Naive B cell (primary cell): ENCODE measurements at places on chromosomes 4 and X.

DNA sequence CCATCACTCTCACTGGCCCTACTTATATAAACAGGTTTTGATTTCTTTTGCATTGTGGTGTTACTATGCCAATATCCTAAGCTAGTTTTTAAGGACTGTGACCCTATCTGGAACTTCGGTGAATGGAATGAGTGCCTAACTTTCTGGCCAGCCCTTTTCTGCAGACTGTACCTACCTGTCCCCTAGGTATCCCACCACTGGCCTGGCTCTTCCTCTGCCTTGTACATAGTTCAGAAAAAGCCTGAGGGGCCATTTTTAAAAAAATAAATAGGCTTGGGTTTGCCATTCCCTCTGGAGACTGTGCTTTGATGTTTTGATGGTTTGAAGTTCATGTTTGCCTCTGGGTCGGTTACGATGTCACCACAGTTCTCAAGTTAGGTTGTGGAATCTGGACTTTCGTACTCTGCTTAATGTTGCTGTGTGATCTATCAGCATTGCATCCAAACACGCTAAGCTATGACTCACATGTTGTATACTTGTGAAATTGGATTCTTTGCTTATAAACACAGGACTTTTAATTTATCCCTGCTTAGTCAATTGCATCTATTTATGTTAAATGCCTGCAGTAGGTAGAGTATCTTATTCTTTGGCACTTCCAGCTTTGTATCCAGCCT lies 182.0 kb downstream of the ANKRD50 start:
- no peak overlapping the region for H3K27ac ChIP-seq
- no peaks in the 10 kb centered on the region for H3K36me3 ChIP-seq
- no peak for DNase-seq
- H3K4me3 ChIP-seq, result no peak overlapping the region

- H3K4me3 ChIP-seq, result no peak overlapping the region
- no peak overlapping the region for H3K27ac ChIP-seq
- DNase-seq, result no peak
- peaks cover 27% of the 10 kb centered on the region for H3K4me1 ChIP-seq
- peaks cover 39% of the 10 kb centered on the region for H3K27me3 ChIP-seq
Observed at GRCh38 chr4:5711479-5712184, 631 bp downstream of the EVC start.

- H3K27ac ChIP-seq, result no peak overlapping the region
- DNase-seq, result no peak
Observed at GRCh38 chr4:124658795-124659194, 53.7 kb downstream of the ANKRD50 start.

GRCh38 chr4:116501954-116502353 lies 583.4 kb downstream of the TRAM1L1 start:
- no peak for DNase-seq
- no peaks in the 10 kb centered on the region for H3K36me3 ChIP-seq
- no peaks in the 10 kb centered on the region for H3K4me1 ChIP-seq
- H3K27me3 ChIP-seq, result no peaks in the 10 kb centered on the region
- no peak overlapping the region for H3K27ac ChIP-seq

DNA sequence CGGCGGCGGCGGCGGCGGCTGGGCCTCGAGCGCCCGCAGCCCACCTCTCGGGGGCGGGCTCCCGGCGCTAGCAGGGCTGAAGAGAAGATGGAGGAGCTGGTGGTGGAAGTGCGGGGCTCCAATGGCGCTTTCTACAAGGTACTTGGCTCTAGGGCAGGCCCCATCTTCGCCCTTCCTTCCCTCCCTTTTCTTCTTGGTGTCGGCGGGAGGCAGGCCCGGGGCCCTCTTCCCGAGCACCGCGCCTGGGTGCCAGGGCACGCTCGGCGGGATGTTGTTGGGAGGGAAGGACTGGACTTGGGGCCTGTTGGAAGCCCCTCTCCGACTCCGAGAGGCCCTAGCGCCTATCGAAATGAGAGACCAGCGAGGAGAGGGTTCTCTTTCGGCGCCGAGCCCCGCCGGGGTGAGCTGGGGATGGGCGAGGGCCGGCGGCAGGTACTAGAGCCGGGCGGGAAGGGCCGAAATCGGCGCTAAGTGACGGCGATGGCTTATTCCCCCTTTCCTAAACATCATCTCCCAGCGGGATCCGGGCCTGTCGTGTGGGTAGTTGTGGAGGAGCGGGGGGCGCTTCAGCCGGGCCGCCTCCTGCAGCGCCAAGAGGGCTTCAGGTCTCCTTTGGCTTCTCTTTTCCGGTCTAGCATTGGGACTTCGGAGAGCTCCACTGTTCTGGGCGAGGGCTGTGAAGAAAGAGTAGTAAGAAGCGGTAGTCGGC lies 528 bp downstream of the FMR1 start:
- DNase-seq, result no peak
- peaks cover 15% of the 10 kb centered on the region for H3K4me1 ChIP-seq
- H3K36me3 ChIP-seq, result no peaks in the 10 kb centered on the region
- no peaks in the 10 kb centered on the region for H3K27me3 ChIP-seq
- H3K4me3 ChIP-seq, result peak overlapping the region; percentile 98

DNA sequence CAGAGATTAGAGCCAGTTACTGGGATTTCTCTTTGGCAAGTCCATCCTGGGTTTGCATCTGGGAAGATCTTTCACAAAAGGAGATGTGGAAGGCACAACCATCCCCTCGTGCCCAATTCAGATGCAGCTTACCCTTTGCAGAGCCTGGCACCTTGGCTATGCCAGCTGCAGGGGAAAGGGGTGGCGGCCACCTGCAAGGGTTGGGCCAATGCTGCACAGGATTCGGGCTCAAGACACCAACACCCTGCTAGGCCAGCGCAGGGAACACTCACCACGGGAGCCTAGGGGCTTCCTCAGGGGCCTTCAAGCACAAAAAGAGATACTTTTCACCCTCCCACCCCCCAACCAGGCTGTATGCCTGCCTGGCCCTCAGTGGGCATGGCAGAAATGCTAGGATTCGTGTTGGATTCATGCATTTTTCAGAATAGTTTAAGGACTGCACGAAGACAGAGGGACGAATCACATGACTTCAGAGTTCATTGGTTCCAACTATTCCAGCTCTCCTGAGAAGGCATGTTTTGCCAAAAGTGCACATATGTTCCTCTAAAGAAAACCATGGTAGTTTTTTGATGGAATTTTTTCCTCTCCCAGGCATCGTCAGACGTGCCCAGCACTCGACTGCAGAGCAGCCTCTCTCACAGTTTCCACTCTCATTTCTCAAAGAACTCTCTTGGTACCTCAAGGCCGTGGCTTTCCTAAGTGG lies 94.4 kb downstream of the PHKA2 start:
- H3K4me3 ChIP-seq, result no peak overlapping the region
- DNase-seq, result no peak
- H3K27ac ChIP-seq, result no peak overlapping the region
- peaks cover 24% of the 10 kb centered on the region for H3K4me1 ChIP-seq
- H3K36me3 ChIP-seq, result no peaks in the 10 kb centered on the region

GRCh38 chrX:13938051-13938828 lies 91.5 kb downstream of the GEMIN8 start:
- H3K4me3 ChIP-seq, result peak overlapping the region; percentile 73
- H3K36me3 ChIP-seq, result no peaks in the 10 kb centered on the region
- peak overlapping the region; percentile 65 for H3K27ac ChIP-seq
- peaks cover 8% of the 10 kb centered on the region for H3K27me3 ChIP-seq
- peak; percentile 24 for DNase-seq
- H3K4me1 ChIP-seq, result peaks cover 5% of the 10 kb centered on the region

DNA sequence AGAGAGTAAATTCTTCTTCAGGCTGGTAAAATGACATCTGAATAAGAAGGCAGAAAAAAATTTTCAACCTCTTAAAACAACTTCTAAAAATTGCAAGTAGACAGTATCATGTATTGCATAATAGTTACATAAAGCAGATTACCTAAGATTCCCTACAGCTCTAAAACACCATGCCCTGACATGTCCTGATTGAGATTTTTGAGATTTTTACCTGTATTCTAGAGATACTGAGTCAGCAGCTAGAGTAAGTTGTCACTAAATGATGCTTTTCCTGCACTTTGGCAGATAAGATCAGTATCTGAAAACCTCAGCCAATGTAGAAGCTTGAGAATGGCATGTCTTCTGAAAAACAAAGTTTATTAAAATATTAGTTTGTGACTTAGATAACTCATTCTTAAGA lies 713.6 kb downstream of the CCSER1 start:
- no peaks in the 10 kb centered on the region for H3K4me1 ChIP-seq
- no peaks in the 10 kb centered on the region for H3K27me3 ChIP-seq
- no peaks in the 10 kb centered on the region for H3K36me3 ChIP-seq
- H3K27ac ChIP-seq, result no peak overlapping the region

DNA sequence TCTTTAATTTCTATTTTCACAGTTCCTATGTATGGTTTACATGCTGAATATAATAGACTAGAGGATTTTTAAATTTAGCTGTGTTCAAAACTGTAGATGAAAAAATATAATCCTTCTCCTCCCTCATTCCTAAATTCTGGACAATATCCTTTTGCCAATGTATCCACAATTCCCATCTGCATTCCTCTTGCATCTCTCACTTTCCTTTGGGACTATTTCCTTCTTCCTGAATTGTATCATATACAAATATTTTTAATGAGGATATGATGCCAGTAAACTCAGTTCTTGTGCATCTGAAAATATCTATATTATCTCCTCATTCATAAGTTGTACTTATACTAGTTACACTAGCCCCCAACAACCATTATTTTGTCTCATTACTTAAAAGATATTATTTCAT lies 46.7 kb downstream of the DDX60L start:
- no peak for DNase-seq
- H3K4me1 ChIP-seq, result no peaks in the 10 kb centered on the region
- no peak overlapping the region for H3K4me3 ChIP-seq
- H3K36me3 ChIP-seq, result peaks cover 10% of the 10 kb centered on the region
- H3K27me3 ChIP-seq, result no peaks in the 10 kb centered on the region
- no peak overlapping the region for H3K27ac ChIP-seq

GRCh38 chr4:52015366-52015765 lies 4.8 kb downstream of the LRRC66 start:
- no peak overlapping the region for H3K4me3 ChIP-seq
- H3K36me3 ChIP-seq, result no peaks in the 10 kb centered on the region
- H3K4me1 ChIP-seq, result no peaks in the 10 kb centered on the region
- H3K27ac ChIP-seq, result no peak overlapping the region

GRCh38 chrX:46777971-46778810 lies 19.3 kb upstream of the SLC9A7 start:
- DNase-seq, result no peak
- no peak overlapping the region for H3K4me3 ChIP-seq
- H3K27ac ChIP-seq, result no peak overlapping the region
- no peaks in the 10 kb centered on the region for H3K36me3 ChIP-seq
- no peaks in the 10 kb centered on the region for H3K4me1 ChIP-seq
- peaks cover 4% of the 10 kb centered on the region for H3K27me3 ChIP-seq

GRCh38 chrX:70808942-70809940 lies 99.3 kb downstream of the TEX11 start:
- H3K27me3 ChIP-seq, result peaks cover 8% of the 10 kb centered on the region
- H3K4me3 ChIP-seq, result no peak overlapping the region
- no peaks in the 10 kb centered on the region for H3K4me1 ChIP-seq
- no peak overlapping the region for H3K27ac ChIP-seq

GRCh38 chrX:103248553-103248952 lies 6.4 kb downstream of the TCEAL8 start:
- H3K27ac ChIP-seq, result no peak overlapping the region
- H3K36me3 ChIP-seq, result no peaks in the 10 kb centered on the region
- peak; percentile 6 for DNase-seq
- H3K4me1 ChIP-seq, result peaks cover 2% of the 10 kb centered on the region
- H3K4me3 ChIP-seq, result no peak overlapping the region

- H3K36me3 ChIP-seq, result no peaks in the 10 kb centered on the region
- H3K27me3 ChIP-seq, result peaks cover 9% of the 10 kb centered on the region
- H3K27ac ChIP-seq, result no peak overlapping the region
- no peak for DNase-seq
- no peak overlapping the region for H3K4me3 ChIP-seq
- no peaks in the 10 kb centered on the region for H3K4me1 ChIP-seq
Observed at GRCh38 chr4:25297528-25298242, 14.9 kb upstream of the ZCCHC4 start.

GRCh38 chr4:107939307-107939706 lies 8.0 kb downstream of the CYP2U1 start:
- H3K4me3 ChIP-seq, result no peak overlapping the region
- no peaks in the 10 kb centered on the region for H3K27me3 ChIP-seq
- peaks cover 26% of the 10 kb centered on the region for H3K4me1 ChIP-seq
- no peak overlapping the region for H3K27ac ChIP-seq
- no peak for DNase-seq
- H3K36me3 ChIP-seq, result peaks cover 7% of the 10 kb centered on the region

DNA sequence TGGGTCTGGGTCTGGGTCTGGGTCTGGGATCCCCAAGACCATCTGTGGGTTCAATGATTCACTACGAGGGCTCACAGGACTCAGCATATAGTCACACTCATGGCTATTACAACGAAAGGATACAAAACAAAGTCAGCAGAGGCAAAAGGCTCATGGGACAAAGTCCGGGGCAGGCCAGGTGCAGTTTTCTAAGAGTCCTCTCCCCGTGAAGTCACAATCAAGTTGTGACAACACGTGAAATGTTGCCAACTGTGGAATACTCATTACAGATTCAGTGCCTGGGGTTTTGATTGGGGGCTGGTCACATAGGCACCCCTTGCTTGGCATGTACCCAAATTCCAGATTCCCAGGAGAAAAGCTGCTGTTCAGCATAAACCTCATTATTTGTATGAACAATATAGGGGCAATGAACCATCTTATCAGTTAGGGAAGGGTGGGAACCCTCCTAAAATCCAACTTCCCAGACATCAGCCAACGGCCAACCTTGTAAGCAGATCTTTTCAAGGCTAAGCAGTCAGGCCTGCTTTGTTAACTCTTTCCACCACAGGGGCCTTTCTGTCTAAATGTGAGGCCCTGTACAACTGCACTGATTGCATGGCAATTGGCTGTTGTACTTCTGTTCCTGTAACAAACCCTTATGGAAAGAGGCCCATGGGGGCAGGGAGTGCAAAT lies 58.2 kb upstream of the DIPK2B start:
- H3K27ac ChIP-seq, result no peak overlapping the region
- DNase-seq, result no peak
- no peaks in the 10 kb centered on the region for H3K36me3 ChIP-seq

DNA sequence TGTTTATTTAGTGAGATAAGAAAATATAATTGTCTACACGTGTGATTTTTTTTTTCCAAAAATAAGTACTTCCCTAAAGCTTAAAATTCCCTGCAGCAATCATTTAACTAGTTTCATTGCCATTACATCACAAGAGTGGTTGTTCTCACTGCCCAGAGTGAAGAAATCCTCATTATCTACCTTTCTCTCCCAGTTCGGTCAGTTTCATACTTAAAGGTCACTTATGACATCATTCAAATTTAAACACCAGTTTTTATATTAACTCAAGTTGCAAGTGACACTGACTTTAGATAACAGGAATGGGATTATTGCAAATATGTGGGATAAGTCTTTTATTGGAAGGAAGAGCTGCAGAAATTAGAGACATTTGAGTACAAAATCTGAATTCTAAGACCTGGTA lies 1699.8 kb upstream of the IGFBP7 start:
- H3K4me1 ChIP-seq, result no peaks in the 10 kb centered on the region
- H3K4me3 ChIP-seq, result no peak overlapping the region
- no peak for DNase-seq

GRCh38 chr4:7179158-7179557 lies 13.2 kb upstream of the SORCS2 start:
- peaks cover 6% of the 10 kb centered on the region for H3K36me3 ChIP-seq
- H3K4me3 ChIP-seq, result no peak overlapping the region
- H3K4me1 ChIP-seq, result no peaks in the 10 kb centered on the region
- H3K27me3 ChIP-seq, result peaks cover 6% of the 10 kb centered on the region
- DNase-seq, result no peak

- H3K27me3 ChIP-seq, result peaks cover 9% of the 10 kb centered on the region
- no peak for DNase-seq
- peaks cover 11% of the 10 kb centered on the region for H3K4me1 ChIP-seq
- peak overlapping the region; percentile 90 for H3K4me3 ChIP-seq
- H3K27ac ChIP-seq, result peak overlapping the region; percentile 50
Observed at GRCh38 chr4:186189656-186190055, 1.7 kb upstream of the CYP4V2 start.
